ENCODE measurements at places on chromosomes 16 and 17.
A peak's percentile ranks its signal among the peaks of the same experiment; 100 is the strongest.

- no peak for DNase-seq
Measured at GRCh38 chr16:2813771-2814221, 3.2 kb upstream of the PRSS21 start.

GRCh38 chr17:9226794-9227135 lies 205.5 kb downstream of the NTN1 start:
- peak; percentile 28 for DNase-seq

DNA sequence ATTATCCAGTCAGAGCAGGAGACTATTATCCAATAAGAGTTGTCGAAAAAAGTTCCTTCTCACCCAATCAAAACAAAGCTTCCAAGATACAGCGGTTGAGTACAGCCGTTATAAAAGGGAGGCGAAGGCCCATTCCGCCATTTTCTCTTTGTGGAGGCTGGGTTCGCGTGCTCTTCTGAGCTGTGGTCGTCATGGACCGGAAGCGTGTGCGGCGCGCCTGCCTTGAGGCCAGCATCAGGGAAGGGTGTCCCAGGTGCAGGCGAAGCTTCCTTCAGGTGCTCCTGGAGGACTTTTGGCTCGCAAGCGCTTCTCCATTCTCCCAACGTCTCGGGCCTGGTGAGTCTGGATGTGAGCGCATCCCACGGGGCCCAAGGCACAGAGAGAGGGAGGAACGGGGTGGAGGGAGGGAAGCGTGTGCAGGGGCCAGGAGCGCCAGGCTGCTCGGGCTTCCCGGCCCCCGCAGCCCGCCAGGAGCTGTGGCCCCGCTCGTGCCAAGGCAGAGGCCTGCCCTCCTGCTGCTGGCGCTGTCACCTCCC lies 99.2 kb downstream of the GOSR1 start:
- DNase-seq: no peak

DNA sequence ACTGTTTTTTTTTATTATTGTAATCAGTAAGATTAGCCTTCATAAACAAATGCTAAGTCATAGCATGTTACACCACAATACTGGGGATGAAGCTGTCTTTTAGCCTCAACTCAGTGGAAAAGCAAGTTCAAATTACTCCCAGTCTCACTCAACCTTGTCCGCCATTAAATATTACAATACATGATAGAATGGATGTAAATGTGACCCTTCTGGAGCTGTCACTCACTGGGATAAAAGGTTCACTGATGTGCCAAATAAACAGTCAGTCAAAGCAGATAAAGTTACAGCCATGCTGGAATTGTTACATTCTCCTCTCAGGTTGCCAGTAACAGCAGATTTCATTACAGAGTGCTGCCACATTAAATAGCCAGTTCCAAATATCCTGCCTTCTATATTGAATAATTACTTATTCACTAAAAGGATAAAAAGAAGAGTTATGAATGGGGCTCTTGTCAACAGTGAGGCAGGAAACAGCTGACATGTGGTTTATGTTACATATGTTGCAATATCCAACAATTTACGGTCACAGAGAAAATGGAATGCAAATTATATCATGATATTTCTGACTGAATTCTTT lies 53.4 kb downstream of the BRIP1 start:
- DNase-seq: no peak

DNA sequence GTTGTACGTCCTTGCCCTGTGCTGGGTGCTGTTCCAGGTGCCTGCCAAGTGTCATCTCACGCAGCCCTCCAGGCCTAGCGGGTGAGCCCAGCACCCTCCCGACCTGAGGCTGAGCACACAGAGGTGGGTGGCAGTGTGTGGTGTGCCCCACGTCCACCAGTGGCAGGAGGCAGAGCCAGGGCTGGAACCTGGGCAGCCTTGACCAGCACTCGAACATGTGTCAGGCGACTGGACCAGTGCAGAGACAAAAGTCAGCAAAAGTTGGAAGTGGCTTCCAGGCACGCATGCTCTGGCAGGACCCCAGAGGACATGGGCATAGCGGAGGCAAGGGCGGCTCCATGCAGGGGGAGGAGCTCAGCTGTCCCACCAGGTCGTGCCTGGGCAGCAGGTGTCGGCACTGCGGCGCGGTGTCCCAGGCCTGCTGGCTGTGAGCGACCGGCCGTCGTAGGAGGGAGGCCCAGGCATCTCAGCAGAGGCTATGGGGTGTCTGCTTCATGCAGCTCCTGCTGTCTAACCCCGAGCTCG lies 35.8 kb downstream of the COX4I1 start:
- no peak for DNase-seq

DNA sequence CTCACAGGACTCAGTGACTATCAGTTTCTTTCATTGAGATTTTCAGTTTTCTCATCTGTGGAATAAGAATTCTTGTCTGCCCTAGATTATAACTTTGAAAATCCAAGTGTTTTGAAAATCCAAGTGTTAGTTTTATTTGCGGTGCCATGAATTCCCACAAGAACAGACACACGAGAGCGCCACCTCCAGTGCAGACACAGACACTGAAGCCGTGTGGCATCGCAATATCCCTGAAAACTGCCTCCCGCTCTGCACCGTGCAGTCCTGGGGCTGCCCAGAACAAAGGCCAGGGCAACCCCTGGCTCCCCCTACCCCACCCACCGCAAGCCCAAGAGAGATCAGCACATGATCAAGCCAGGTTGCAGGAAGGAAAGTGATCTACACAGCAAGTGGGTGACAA lies 229.5 kb upstream of the ASIC2 start:
- no peak for DNase-seq

- no peak for DNase-seq
Measured at GRCh38 chr16:29837841-29838240, 17.6 kb downstream of the MVP start.

GRCh38 chr16:30876867-30877266 lies 17.0 kb downstream of the BCL7C start:
- no peak for DNase-seq

- DNase-seq: no peak
Measured at GRCh38 chr16:73796241-73796640, 500.4 kb upstream of the PSMD7 start.

- no peak for DNase-seq
Measured at GRCh38 chr17:29010586-29010985, 4.8 kb upstream of the SEZ6 start.

- DNase-seq: no peak
Measured at GRCh38 chr16:85274924-85275323, 162.7 kb upstream of the CIBAR2 start.

- DNase-seq: no peak
Measured at GRCh38 chr17:9974448-9975381, 69.6 kb upstream of the RCVRN start.

DNA sequence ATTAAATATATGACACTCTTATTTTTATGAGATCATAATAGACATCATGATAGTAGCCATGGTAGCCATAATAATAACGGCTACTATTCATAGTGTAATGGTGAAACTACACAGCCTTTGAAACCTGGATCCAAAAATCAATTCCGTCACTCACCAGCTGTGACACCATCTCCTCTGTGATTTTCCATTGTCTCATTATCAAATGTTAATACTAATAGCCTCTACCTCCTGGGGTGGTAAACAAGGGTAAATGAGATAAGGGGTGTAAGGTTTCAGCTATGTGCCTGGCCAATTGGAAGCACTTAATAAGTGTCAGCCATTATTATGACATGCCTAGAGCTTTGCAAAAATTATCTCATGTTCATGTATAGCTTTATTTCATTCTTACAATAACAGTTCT lies 88.6 kb downstream of the CACNG3 start:
- no peak for DNase-seq

DNA sequence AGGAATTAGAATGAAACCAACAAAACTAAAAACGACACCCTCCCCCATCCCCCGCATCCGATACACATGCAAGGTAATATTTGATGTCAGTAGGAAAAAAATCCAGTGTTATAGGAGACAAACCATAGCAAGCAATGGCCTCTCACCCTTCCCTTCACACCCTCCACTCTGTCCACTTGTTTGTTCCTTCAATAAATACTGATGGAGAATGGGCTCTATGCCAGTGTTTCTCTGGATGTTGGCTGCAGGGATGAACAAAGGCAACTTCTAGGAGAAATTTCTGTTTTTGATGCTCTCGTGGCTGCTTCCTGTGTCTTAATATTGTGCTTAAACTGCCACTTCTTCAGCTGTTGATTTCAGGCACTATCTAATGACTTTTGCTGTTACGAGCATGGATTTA lies 98.8 kb downstream of the WWOX start:
- no peak for DNase-seq

GRCh38 chr17:38672788-38673706 lies 1.7 kb downstream of the EPOP start:
- DNase-seq: no peak

GRCh38 chr17:14737984-14738651 lies 437.2 kb downstream of the HS3ST3B1 start:
- DNase-seq: no peak

GRCh38 chr16:47524007-47524405 lies 62.9 kb downstream of the PHKB start:
- no peak for DNase-seq

GRCh38 chr17:68518063-68518815 lies 6.0 kb downstream of the PRKAR1A start:
- no peak for DNase-seq
